ELF-1 (cell line): ENCODE measurements at places on chromosomes 2 and 18.

GRCh38 chr2:173075056-173075780 is 428 bp upstream of the MAP3K20 start:
- peak; percentile 19 for DNase-seq

GRCh38 chr2:114261366-114261765 is 181.1 kb upstream of the DPP10 start:
- DNase-seq, result peak; percentile 10

GRCh38 chr2:71932037-71932779 is 215.5 kb downstream of the CYP26B1 start:
- DNase-seq, result no peak

DNA sequence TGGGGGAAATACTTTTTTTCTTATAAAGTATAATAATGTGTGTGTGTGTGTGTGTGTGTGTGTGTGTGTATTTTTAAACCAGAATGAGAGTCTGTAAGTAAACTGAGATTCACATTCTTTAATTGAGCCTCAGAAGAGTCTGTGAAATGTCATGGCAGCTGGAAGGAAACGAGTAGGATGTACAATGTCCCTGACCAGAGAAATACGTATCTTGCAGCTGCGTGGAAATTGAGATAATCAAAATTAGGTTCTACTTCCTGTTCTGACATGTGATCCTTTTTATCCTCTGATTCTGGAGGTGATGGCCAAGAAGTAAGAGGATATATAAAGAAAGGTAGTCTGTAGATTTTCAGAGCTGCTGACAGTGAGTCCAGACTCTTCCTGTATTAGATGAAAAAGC is 50.0 kb downstream of the SH3RF3 start:
- DNase-seq, result no peak

DNA sequence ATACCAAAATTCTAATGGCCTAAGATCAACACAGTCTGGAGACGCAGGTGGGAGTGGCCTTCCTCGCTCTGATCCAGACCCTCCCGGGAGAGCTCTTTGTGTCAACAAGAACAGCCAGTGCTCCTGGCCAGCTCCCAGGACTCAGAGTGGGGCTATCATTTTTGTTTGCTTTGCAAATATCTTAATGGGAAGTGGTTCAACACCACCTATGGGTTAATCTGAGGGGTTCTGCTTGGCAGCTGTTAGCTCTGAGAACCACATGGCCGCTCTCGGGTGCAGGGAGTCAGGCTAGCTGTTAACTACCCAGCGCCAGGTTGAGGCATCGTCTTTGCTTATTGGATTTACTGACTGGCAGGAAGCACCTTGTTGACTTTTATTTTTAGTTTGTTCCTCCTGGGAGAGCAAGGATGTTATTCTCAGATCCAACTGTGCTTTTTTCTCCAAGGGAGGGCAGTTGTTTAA is 184.8 kb upstream of the SP5 start:
- peak; percentile 59 for DNase-seq

GRCh38 chr18:44520981-44521667 is 159.6 kb upstream of the SETBP1 start:
- no peak for DNase-seq

- DNase-seq, result no peak
Observed at GRCh38 chr18:11831921-11832320, 19.3 kb upstream of the CHMP1B start.

DNA sequence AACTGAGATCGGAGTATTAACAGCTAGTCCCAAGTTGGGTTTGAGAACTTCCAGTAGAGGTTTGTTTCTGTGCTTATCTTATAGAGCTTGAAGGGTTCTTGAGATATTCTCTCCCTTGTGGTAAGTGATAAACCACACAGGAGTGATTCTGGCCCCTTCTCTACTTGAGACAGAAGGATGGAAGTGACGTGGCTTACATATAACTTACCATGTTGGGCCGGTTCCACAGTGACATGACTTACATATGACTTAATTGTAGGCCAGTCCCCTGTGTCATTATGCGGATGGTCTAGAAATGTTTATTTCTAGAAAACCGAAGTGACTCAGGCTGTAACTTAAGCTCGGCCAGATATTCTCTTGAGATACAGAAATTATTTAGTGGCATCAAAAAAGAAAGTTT is 62.7 kb downstream of the TRAPPC12 start:
- DNase-seq, result no peak

GRCh38 chr2:3519255-3520205 is at the start of gene ADI1:
Gene ADI1, minus strand, starts transcription at chr2:3519531. Its CDS starts 44 bp downstream, at chr2:3519487.
- peak; percentile 93 for DNase-seq

DNA sequence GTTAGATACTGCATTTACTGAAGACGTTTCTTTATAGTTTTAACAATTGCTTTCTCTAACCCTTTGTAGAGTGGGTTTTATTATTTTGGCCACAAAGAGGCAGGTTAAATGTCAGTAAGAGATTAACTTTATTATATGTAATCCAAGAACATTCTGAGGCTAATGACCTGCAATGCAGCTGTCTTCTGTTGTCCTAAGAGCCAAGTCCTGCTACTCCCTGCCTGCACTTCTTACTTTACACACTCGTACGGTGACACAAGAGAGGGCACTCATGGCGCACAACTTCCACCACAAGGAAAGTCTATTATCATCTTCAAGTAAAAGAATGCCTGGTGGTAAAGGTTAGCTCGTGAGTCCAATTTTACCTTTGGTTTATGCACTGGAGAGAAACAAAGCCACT is 471.0 kb upstream of the HNMT start:
- DNase-seq, result no peak

DNA sequence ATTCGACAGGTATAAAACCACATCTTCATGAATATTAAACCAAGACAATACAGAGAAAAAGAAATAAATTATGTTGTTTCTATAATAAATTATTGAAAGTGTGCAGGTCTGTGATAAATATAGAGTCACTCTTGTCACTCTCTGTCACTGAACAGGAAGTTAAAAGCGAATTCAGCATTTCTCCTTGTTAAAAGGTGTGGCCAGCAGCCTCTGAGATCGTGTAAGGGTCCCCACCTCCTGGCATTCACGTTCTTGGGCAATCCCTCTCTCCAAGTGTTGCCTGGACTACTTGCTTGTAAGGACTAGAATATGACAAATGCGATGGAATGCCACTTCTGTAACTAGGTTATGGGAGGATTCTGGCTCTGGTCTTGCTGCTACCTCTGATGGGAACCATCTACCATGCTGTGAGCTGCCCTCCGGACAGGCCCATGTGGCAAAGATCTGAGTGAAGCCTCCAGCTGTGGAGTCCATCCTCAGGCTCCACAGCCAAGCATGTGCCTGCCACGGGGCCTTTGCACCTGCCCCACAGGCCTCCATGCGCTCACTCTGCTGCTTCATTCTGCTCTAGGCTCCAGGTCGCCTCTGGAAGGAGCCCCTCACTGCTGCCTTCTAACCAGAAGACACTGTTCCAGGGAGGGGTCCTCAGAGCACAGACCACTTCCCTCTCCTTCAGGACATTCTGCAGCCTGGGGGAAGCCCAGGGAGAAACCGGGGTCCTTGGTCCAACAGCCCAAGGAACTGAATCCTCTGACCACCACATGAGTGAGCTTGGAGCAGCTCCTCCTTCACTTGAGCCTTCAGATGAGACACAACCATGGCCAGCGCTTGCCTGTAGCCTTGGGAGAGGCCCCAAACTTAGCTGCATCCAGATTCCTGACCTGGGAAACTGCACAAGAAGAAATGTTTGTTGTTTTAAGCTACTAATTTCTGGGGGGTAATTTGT is 202.9 kb upstream of the HDAC4 start:
- no peak for DNase-seq
